Stimulated activated CD4-positive, alpha-beta T cell treated with anti-CD3 and anti-CD28 coated beads, Interleukin-15, amount 100 ng/mL, for 1 hour (primary cell): ENCODE measurements at places on chromosomes 5 and 9.

- no peak for DNase-seq
Measured at GRCh38 chr9:76109953-76110352, 219.5 kb downstream of the PCSK5 start.

DNA sequence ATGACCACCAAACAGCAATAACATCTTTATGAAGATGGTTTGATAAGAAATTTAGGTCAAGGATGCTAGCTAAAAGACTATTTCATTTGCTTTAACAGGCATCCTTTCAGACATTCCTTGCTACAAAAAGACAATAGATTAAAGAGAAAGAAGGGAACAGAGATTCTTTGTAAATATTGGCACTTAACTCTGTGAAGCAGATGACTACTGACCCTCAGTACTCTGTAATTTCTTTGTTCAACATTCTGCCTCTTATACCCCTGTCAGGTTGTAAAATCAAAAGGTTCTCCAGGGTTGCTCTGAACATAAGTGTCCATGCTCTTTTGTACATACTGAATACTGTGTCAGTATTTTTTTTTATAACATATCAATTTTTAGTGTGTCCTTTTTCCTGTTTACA lies 610.6 kb upstream of the GRAMD2B start:
- DNase-seq: no peak

GRCh38 chr5:401146-402034 lies 41.6 kb upstream of the EXOC3 start:
- no peak for DNase-seq

GRCh38 chr9:36101916-36102741 lies 34.4 kb upstream of the GLIPR2 start:
- no peak for DNase-seq
